ENCODE measurements at places on chromosomes 16 and 17. TPM values are rescaled to one million over a fixed set of nuclear protein-coding genes. Genes with fewer than 3 reads are reported as not detected.

GRCh38 chr17:67479148-67479547 is 102.1 kb downstream of the PITPNC1 start:
- peak overlapping the region; percentile 80 for H3K4me3 ChIP-seq
- peaks cover 81% of the 10 kb centered on the region for H3K4me1 ChIP-seq
- H3K27ac ChIP-seq, result peak overlapping the region; percentile 97
- no peaks in the 10 kb centered on the region for H3K27me3 ChIP-seq
- no peak for DNase-seq
- peaks cover 6% of the 10 kb centered on the region for H3K36me3 ChIP-seq

DNA sequence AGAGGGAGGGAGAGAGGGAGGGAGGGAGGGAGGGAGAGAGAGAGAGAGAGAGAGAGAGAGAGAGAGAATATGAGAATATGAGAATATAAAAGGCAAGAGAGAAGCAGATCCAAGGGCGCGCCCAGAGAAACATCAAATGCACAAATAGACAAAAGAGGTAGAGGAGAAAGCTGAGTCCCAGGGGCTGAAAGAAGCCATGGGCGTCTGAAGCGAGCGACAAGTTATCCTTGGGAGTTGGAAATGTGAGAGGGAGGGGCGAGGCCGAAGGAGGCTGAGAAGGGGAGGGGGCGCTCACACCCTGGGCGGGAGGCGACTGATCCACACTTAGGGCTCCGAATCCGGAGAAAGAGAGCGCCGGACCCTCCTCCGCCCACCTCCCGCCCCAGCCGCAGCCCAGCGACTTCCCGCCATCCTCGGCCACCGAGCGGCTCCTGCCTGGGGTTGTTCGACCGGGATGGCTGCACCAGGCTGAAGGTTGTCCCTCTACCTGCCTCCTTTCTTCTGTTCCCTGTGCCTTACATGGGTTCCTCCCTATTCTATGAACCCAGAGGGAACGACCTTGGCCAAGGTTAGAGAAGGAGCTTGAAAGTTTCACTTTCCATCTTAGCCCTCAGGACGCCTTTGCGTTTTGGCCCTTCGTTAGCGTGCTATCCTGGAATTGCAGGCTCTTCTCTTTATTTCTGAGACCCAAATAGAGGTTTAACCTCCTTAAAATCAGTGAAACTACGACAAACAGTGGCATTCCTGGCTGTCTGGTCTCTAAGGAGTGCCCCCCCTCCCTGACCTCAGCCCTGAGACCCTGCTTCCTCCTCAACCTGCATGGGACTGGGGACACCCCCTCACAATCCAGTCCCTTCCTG is 21.2 kb upstream of the HOXB9 start:
- no peaks in the 10 kb centered on the region for H3K36me3 ChIP-seq
- peaks cover 57% of the 10 kb centered on the region for H3K27me3 ChIP-seq
- no peak for DNase-seq
- peak overlapping the region; percentile 67 for H3K4me3 ChIP-seq
- H3K4me1 ChIP-seq, result peaks cover 17% of the 10 kb centered on the region

- H3K27ac ChIP-seq, result no peak overlapping the region
- no peaks in the 10 kb centered on the region for H3K27me3 ChIP-seq
- peaks cover 18% of the 10 kb centered on the region for H3K4me1 ChIP-seq
- H3K4me3 ChIP-seq, result no peak overlapping the region
- H3K36me3 ChIP-seq, result peaks cover 9% of the 10 kb centered on the region
Observed at GRCh38 chr16:71811261-71811803, 2.7 kb upstream of the AP1G1 start.

- no peak for DNase-seq
- H3K27me3 ChIP-seq, result peaks cover 9% of the 10 kb centered on the region
- no peak overlapping the region for H3K27ac ChIP-seq
- H3K4me3 ChIP-seq, result no peak overlapping the region
Observed at GRCh38 chr17:15238676-15239422, 26.3 kb downstream of the PMP22 start.

GRCh38 chr16:69270395-69270794 is 40.8 kb upstream of the VPS4A start:
- no peak overlapping the region for H3K4me3 ChIP-seq
- H3K4me1 ChIP-seq, result no peaks in the 10 kb centered on the region
- no peaks in the 10 kb centered on the region for H3K27me3 ChIP-seq
- DNase-seq, result no peak
- H3K36me3 ChIP-seq, result peaks cover 3% of the 10 kb centered on the region

DNA sequence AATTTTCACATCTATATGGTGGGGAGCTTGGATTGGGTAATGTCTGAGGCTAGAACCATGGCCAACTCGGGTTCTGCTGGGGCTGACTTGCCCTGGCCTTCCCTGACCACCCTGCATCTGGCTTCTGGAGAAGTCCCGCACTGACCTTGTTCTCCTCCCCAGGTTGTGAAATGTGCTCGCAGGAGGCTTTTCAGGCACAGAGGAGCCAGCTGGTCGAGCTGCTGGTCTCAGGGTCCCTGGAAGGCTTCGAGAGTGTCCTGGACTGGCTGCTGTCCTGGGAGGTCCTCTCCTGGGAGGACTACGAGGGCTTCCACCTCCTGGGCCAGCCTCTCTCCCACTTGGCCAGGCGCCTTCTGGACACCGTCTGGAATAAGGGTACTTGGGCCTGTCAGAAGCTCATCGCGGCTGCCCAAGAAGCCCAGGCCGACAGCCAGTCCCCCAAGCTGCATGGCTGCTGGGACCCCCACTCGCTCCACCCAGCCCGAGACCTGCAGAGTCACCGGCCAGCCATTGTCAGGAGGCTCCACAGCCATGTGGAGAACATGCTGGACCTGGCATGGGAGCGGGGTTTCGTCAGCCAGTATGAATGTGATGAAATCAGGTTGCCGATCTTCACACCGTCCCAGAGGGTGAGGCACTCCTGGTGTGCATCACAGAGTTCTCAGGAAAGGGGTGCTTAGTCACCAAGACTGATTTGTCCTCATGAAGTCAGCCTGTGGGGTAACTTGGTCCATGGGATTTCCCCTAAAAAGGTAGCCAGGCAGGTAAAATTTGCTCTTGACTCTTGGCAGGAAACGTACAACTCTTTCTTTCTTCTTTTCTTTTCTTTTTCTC is 6.1 kb downstream of the NOD2 start:
- peaks cover 7% of the 10 kb centered on the region for H3K27me3 ChIP-seq
- peak overlapping the region; percentile 66 for H3K27ac ChIP-seq
- peak overlapping the region; percentile 23 for H3K4me3 ChIP-seq
- peaks cover 51% of the 10 kb centered on the region for H3K4me1 ChIP-seq

- no peak for DNase-seq
- peaks cover 4% of the 10 kb centered on the region for H3K27me3 ChIP-seq
- H3K36me3 ChIP-seq, result no peaks in the 10 kb centered on the region
- no peak overlapping the region for H3K4me3 ChIP-seq
- H3K27ac ChIP-seq, result no peak overlapping the region
Observed at GRCh38 chr17:33200587-33200986, 92.5 kb downstream of the ASIC2 start.

- H3K4me1 ChIP-seq, result peaks cover 1% of the 10 kb centered on the region
- no peaks in the 10 kb centered on the region for H3K36me3 ChIP-seq
- H3K4me3 ChIP-seq, result no peak overlapping the region
- DNase-seq, result no peak
Observed at GRCh38 chr16:84299734-84300440, 5.2 kb downstream of the WFDC1 start.

GRCh38 chr17:72357764-72358365 is 237.0 kb downstream of the SOX9 start:
- H3K4me1 ChIP-seq, result no peaks in the 10 kb centered on the region
- no peaks in the 10 kb centered on the region for H3K27me3 ChIP-seq
- no peaks in the 10 kb centered on the region for H3K36me3 ChIP-seq
- no peak overlapping the region for H3K4me3 ChIP-seq
- no peak overlapping the region for H3K27ac ChIP-seq

DNA sequence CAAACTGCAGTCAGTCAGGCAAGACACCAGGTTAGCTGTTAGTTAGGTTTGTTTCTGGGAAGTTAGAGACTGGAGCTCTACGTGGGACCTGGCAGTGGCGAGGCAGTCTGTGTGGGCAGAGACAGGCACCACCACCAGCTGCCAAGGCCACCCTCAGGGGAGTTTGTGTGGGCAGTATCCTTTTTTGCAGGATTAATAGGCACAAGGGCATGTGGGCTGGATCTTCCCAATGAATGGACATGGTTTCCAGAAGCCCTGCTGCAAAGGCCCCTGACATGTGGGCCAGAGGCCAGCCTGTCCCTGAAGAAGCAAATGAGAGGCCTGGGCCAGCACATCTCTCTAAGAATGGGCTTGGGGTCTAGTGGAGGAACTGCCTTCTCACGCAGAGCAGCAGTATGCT is 19.2 kb upstream of the SREBF1 start:
- peak overlapping the region; percentile 39 for H3K27ac ChIP-seq
- peaks cover 1% of the 10 kb centered on the region for H3K36me3 ChIP-seq
- peaks cover 54% of the 10 kb centered on the region for H3K4me1 ChIP-seq
- no peak for DNase-seq
- no peaks in the 10 kb centered on the region for H3K27me3 ChIP-seq
- H3K4me3 ChIP-seq, result no peak overlapping the region

DNA sequence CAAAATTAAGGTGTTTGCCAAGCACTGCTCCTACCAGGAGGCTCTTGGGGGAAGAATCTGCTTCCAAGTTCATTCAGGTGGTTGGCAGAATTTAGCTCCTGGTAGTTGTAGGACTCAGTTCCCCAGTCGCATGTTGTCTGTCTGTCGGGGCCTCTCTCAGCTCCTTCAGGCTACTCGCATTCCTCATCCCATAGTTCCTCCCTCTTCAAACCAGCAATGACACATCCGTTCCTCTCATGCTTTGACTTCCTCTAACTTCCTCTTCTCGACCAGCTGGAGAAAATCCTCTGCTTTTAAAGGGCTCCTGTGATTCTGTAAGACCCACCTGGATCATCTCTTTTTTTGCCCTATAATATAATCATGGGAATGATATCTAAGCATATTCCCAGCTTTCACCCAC is 108.1 kb downstream of the PMP22 start:
- peaks cover 30% of the 10 kb centered on the region for H3K27me3 ChIP-seq
- no peak for DNase-seq
- H3K4me1 ChIP-seq, result no peaks in the 10 kb centered on the region
- H3K4me3 ChIP-seq, result no peak overlapping the region
- H3K27ac ChIP-seq, result no peak overlapping the region
- H3K36me3 ChIP-seq, result no peaks in the 10 kb centered on the region

DNA sequence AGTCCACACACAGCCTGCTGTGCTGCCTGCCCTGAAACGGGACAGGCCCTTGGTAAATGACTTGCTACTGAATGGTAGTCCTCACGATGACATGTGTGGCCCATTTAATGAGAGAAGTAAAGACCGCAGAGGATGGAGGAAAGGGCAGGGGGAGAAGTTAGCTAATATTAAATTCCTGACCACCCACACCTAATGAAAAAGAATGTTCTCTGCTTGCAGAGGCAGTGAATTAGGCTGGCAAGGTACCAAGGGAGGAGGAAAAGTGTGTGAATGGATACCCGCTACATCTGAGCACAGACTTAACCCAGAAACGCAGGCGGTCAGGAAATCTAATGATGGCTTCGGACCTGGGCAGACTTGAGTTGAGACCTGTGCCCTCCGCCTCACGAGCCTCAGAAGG is 141.2 kb downstream of the PRKCA start:
- H3K27me3 ChIP-seq, result no peaks in the 10 kb centered on the region
- H3K36me3 ChIP-seq, result peaks cover 57% of the 10 kb centered on the region
- H3K4me3 ChIP-seq, result no peak overlapping the region
- DNase-seq, result no peak

DNA sequence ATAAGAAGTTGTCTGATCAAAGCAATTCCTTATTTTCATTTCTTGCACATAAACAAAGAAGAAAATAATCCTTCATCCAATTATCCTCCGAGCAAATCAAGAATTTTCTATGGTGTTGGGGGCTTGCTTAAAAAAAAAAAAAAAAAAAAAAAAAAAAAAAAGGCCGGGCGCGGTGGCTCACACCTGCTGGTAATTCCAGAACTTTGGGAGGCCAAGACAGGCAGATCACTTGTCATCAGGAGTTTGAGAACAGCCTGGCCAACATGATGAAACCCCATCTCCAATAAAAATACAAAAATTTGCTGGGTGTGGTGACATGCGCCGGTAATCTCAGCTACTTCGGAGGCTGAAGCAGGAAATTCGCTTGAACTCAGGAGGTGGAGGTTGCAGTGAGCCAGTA is 19.3 kb downstream of the CNP start:
- H3K27ac ChIP-seq, result peak overlapping the region; percentile 9
- no peak overlapping the region for H3K4me3 ChIP-seq
- H3K27me3 ChIP-seq, result no peaks in the 10 kb centered on the region
- H3K36me3 ChIP-seq, result peaks cover 58% of the 10 kb centered on the region

- H3K27ac ChIP-seq, result no peak overlapping the region
- no peaks in the 10 kb centered on the region for H3K4me1 ChIP-seq
- DNase-seq, result no peak
- H3K36me3 ChIP-seq, result no peaks in the 10 kb centered on the region
- no peak overlapping the region for H3K4me3 ChIP-seq
Observed at GRCh38 chr17:3859940-3860339, 13.9 kb upstream of the NCBP3 start.

GRCh38 chr17:40175928-40176753 is 1.1 kb upstream of the RAPGEFL1 start:
- no peak for DNase-seq
- H3K27ac ChIP-seq, result no peak overlapping the region
- H3K4me3 ChIP-seq, result peak overlapping the region; percentile 49
- no peaks in the 10 kb centered on the region for H3K27me3 ChIP-seq
- peaks cover 18% of the 10 kb centered on the region for H3K4me1 ChIP-seq

Gene PPM1E
- 0.07 TPM for total RNA-seq

Gene SYNGR2
- total RNA-seq, result 95.1 TPM

Gene PRAC2
- not detected for total RNA-seq

Gene MT1M
- total RNA-seq, result not detected

Gene CEP295NL
- total RNA-seq, result 0.18 TPM

Gene SULT1A1
- total RNA-seq, result 15.6 TPM

Gene FLYWCH1
- 33.4 TPM for total RNA-seq

Gene EVI2B
- 16.4 TPM for total RNA-seq

Gene HOXB6
- total RNA-seq, result not detected

All from activated CD8-positive, alpha-beta T cell treated with anti-CD3 and anti-CD28 coated beads for 36 hours (primary cell).